ENCODE measurements at places on chromosomes 2 and 18.

DNA sequence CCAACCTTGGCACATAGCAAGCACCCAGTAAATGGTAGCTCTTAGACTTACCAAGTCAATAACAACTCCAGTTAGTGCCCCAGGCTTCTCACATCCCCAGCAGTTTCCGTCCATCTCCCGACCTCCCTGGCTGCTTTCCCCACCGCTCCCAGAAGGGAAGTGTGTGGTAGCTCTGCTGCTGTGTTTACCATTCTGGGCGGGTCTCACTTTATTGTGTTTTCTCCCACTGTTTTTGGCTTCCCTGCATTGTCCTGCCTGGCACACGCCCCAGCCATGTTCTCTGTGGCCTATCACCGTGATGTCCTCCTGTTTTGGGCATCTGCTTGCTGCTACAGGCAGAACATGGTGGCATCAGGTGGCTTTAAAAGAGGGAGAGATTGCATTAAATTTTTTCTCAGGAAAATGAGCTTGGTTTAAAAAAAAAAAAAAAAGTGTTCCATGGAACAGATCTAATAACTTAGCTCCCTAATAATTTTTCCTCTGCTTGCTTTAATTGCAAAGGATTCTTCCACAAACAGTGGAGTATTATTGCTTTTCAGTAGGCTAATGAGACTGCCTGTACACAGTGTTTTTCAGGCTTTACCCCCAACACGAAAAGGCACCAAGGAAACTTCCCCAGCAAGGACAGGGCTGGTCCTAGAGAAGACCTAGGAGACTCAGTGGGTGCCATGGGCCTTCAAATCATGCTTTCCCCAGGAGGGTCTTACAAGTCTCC is 8.0 kb upstream of the COX7A2L start:
- DNase-seq: no peak

GRCh38 chr2:238946318-238947242 is 98.7 kb downstream of the TWIST2 start:
- DNase-seq: no peak

GRCh38 chr2:10501980-10502802 is 54.1 kb upstream of the ODC1 start:
- DNase-seq: no peak

GRCh38 chr2:104856086-104856972 is 2.4 kb downstream of the POU3F3 start:
- no peak for DNase-seq

GRCh38 chr2:80105015-80105640 is 199.4 kb downstream of the LRRTM1 start:
- no peak for DNase-seq

GRCh38 chr2:46269001-46269400 is 28.2 kb upstream of the EPAS1 start:
- DNase-seq: no peak

DNA sequence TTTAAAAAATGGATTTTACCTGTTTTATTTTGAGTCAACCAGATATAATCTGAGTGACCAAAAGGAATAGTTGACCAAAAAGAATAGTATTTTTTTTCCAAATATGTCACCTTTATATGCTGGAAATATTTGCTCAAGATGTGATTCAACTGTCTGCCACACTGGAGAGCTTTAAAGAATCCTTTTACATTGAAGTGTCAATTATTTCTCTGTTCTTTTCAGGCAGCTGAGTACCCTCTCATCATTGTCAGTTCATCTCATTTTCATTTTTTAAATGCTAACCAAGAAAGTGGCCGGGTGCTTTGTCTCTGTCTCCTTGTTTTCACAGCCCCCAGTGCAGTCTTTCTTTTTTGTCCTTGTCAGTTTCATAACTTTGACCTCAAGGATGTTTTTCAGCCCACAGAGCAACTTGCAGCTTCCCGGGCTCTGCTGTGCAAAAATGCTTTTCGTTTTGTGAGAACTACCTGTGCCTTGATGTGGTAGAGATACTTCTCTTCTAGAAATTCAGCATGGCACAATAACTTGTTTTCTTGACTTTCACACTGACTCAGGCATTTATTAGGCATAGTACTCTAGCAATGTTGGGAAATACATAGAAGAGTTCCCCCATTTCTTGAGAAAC is 23.4 kb upstream of the CERS6 start:
- no peak for DNase-seq

DNA sequence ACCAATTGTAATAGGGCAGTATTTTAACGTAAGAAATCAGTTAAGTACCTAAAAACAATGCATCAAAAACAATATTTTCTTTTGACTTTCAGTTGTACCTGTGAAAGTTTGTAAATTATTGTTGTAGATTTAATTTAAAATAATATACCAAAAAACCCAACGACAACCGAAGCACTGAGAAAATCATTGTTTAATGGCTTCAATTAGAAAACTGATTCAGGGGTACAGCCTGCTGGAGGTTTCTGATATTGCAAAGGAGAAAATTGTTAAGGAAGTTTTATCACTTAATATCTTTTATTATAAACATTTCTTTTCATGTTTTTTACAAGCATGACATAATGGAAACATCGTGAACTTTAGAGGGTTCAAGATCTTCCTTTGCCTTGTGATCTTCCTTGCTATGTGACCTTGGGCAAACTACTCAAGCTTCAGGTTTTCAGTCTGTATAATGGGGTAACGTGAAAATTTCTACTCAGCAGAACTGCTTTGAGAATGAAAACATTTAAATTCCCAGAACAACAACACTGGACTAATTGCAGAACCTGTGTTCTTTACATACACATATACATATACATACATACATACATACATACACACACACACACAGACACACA is 76.3 kb upstream of the GLS start:
- DNase-seq: peak; percentile 13

DNA sequence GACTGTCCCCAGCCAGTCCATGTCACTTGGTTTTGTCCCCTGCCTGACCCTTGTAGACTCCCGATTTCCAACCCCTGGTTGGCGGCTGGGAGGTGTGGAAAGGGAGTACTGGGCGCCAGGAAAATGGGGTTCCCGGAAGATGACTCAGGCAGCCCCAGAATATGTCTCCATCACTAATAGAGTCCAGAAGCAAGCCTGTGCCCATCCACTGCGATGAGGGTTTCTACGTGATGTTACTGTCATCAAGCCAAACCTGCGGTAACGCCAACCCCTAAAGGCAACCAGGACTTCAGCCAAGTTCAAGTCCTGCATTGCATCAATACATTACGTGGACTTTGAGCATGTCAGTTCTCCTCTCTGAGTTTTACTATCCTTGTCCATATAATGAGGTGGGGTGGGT is 62.0 kb upstream of the TAF1B start:
- DNase-seq: no peak

DNA sequence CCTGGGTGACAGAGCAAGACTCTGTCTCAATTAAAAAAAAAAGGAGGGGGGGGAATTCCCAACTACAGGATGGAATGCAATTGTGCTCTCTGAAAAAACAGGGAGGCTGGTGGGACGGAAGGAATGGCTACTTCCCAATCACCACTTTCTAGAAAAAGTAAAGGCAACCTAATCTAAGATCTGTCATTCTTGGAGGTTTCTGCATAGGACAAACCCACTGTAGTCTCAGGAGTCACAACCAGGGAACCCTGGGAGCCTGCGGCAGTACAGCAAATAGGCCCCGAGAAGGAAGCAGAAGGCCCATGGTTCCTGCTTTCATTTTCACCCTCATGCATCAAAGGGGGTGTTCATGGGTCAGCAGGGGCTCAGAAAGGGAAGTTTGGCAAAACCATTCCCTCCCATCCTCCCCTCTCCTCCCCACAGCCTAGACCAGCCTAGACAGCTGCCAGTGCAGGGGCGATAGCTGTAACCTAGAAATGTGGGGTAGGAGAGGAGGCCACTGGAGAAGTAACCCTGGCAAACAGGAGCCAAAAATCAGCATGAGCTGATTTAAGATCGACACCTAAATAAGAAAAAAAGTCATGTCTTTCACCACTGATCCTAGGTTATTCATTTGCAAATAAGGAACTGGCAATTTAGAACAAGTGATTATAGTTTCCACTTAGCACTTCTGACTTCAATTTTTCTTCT is 48.0 kb downstream of the TRABD2A start:
- DNase-seq: no peak

- no peak for DNase-seq
Measured at GRCh38 chr2:66270247-66270646, 164.7 kb upstream of the MEIS1 start.

- no peak for DNase-seq
Measured at GRCh38 chr2:238421695-238422035, 5.1 kb upstream of the ASB1 start.

- no peak for DNase-seq
Measured at GRCh38 chr2:175880-176820, 87.7 kb downstream of the SH3YL1 start.

- no peak for DNase-seq
Measured at GRCh38 chr2:98474979-98475632, 30.4 kb downstream of the INPP4A start.
